OCI-LY7 (cell line): ENCODE measurements at places on chromosomes 3 and 15. TPM values are rescaled to one million over a fixed set of nuclear protein-coding genes. Genes with fewer than 3 reads are reported as not detected.

NME9 gene
- not detected in 2 replicates for total RNA-seq

- no peak for DNase-seq
Measured at GRCh38 chr3:42263354-42264346, 2.3 kb downstream of the CCK start.

GRCh38 chr3:56725175-56725574, 42.1 kb upstream of the TASOR start:
- no peak for DNase-seq

RHCG gene
- not detected in 2 replicates for total RNA-seq
